ENCODE measurements at places on chromosomes 4 and X.

GRCh38 chr4:72084587-72085011 lies 52.8 kb downstream of the NPFFR2 start:
- no peak for DNase-seq

- no peak for DNase-seq
Measured at GRCh38 chr4:76429636-76430035, 5.4 kb upstream of the SHROOM3 start.

GRCh38 chr4:124199185-124199584 lies 513.3 kb downstream of the ANKRD50 start:
- DNase-seq = no peak

DNA sequence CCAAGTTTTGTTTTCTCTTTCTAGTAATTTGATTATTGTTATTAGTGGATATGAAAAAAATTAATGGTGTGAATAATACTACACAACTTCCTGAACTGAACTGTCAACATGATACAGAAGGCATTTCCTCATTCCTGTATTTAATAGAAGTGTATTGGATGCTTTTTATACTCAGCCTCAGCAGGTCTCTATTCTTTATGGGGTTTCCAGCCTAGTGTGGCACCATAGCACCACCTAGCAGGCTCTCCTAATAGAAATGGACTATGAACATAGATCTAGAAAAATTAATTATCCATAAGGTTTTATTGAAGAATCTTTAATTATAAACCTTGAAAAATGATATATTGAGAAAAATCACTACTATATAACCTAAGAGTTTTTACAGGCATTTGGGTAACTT lies 52.4 kb downstream of the GLRB start:
- DNase-seq = peak; percentile 13

DNA sequence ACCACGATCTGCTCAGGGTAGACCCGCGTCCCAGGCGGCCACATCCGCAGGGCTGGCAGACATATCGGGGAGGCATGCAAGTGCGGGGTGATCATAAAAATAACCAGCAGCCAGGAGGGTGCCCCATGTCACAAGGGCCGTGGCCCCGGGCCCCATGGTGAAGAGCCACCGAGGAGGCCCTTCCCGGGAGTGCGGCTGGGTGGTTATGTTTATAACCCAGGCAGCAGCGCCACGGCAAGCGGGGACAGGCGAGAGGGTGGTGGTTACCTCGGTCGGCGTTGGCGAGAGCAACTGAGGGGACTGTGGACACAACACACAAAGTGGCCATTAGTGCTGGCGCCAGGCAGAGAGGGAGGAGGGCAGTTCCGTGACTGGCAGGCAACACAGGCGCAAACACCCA lies 92.7 kb upstream of the AFAP1 start:
- no peak for DNase-seq

- no peak for DNase-seq
Measured at GRCh38 chr4:182409271-182409670, 166.1 kb downstream of the TENM3 start.

DNA sequence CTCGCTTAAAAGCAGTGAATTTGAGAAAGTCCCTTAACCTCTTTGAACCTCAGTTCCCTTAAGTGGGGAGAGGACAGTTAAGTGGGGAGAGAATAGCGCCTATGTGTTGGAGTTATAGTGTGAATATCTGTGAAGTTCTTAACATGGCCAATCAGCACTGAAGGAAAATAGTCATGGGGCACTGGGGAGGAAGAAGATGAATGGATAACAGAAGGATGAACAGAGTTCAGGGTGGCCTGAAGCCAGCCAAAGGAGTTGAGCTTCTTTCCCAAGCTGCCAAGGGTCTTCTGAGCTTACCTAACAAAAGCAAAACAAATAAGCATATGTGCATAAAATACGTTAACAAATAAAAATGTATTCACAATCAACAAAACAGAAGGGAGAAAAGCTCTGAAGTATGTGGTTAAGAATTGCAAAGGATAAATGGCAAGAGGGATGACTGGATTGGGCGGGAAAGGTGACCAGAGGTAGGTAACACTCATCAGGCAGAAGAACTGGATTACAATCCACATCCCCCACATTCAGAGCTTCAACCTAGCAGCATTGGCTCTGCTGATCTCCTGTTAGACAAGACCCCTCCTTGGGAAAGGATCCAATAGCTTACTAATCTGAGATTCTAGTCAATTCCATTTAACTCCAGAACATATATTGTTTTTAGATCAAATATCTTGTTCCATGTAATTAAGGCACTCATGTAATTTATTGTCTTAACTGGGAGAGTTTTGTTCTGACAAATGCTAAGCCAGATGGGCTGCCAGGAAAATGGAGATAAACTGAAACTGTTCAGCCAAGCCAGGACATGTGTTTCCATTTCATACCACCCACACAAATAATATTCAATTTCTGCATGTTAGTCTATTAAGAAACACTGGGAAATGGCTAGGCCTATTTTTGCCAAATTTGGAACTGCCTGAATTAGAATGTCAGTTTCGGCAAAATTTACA lies 221.2 kb downstream of the LDB2 start:
- DNase-seq = no peak

- DNase-seq = no peak
Measured at GRCh38 chr4:148654131-148654530, 211.9 kb upstream of the NR3C2 start.

GRCh38 chr4:118410138-118410537 lies 57.3 kb upstream of the PRSS12 start:
- no peak for DNase-seq

DNA sequence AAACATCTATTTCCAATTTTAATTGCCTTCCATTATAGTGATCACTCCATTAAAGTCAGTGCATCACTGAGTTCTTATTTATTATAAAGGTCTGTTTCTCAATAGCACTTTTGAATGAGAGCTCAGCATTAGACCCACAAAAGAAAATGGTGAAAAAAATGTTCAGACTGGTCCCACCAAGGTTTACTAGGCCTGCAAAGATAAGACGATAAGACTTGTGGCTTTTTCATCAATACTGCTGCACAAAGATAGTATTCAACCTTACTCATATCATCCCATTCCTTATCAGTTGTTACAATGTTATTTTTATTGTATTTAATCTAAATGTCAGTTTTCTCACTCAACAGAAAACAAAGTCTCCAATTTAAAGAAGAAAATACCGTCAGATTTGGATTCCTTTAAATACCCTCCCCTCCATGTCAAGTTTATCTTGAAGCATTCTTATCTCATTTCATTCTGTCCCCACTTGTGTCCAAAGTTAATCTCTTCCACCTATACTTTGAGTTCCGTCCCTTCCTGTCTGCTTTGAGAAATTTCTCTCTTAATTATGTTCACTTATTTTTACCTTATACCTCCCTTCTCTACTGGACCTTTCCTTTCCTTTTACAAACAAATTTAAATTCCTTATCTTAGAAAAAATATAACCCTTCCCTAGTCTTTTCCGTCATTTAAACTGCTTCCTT lies 140.0 kb downstream of the GASK1B start:
- no peak for DNase-seq

GRCh38 chrX:105451401-105451800 lies 230.9 kb upstream of the TEX13A start:
- DNase-seq = no peak

DNA sequence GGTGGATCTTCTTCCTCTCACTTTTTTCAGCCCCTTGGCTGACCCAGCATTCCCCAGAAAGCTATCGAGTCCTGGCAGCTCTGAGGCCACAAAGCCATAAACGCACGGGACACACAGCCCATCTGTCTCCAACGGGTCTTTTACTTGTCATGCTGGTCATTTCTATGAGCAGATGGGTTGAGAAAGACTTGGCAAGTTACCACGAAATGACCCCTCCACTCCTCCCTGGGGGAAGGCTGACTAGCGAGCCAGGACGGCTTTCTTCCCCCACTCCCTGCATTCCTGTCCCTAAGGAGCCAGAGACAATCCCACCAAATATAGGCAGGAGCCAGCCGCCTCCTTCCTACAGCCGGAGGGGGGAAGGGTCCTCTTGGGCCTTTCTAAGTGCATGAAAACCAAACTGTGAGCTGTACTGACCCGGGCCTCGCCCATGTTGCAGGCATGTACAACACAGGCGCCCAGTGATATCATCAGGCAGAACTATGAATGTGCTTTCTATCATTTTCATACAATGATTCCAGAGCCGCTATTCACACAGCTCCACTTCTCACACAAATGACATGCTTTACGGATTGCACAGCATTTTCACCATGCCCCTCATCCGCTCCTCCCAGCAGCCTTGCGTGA lies 28.6 kb downstream of the AFAP1 start:
- no peak for DNase-seq

DNA sequence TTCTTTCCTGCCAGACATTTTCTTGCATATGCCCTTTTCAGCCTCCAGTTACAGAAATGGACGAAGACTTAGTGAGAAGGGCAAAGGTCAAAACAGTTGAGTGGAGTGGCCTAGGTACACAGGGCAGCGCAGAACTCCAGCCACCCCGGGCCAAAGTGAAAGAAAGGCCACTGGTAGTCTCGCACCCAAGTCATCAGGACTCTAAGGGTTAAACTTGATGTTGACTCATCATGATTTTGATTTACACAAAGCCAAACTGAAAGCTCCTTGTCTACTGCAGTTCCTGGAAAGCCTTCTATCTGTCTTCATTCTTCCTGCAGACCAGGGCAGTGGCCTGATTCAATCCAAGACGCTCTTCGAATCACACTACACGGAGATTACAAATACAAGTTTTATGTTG lies 2.6 kb upstream of the IL13RA1 start:
- peak; percentile 2 for DNase-seq

DNA sequence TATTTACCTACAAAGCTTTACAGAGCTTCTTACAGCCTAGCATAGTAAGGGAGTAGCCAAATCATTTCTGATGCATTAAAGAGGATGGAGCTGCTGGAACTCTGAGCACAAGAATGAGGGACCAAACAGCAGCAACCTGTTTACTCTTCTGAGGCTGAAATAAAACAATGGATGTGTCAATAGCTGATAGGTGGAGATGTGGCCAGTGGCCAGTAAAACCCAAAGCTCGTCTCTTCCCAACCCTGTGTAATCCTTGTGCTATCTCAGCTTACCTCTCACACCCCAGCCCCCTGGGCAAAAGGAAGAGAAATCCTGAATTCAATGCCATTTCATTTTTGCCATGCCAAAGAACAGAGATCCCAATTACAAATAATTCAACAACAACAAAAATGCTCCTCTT lies 446.7 kb upstream of the SMIM31 start:
- DNase-seq = no peak

DNA sequence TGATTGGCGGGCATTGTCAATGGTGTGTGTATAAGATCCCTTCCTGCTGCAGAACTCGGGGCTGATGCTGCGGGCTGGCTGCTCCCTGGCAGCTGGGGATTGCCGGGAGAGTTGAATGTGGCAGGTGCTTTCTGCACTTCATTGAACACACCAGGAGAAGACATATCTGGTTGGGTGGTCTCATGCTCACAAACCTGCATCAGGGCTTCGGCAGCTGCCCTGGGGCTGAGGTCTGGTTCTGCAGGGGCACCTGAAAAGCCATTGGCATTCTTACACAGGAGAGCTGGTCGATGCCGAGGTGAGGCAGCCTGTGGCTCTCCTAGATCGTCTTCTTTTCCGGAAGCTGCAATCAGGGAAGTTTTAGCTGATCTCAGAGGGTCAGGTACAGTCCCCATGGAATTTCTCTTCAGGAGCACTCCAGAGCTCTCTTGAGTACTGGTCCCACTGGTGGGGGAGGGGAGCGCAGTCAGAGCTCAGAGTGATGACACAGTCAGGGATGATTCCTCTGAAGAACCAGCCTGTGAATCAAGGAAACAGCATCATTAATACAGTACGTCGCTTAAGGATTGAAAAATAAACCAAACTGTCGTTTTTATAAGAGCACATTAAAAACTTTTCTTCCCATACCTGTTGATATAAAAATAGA lies 57.8 kb downstream of the GPRIN3 start:
- no peak for DNase-seq

DNA sequence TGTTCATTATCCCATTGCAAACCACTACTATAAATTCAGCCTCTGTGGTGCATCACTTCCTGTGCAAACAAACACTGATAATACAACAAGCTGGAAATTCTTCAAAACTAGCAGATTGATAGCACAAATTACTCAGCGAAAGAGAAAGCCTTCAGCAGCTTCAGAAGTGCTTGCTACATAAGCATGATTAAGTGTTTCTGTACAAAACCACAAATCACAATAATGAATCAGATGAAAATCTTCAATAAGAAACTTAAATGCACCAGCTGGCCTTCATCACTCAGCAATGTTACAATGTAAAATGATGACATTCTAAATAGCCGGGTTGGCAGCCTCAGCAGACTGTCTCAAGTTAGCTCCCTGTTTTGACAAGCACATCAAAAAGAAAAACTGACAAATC lies 262.2 kb downstream of the SPOCK3 start:
- peak; percentile 21 for DNase-seq

DNA sequence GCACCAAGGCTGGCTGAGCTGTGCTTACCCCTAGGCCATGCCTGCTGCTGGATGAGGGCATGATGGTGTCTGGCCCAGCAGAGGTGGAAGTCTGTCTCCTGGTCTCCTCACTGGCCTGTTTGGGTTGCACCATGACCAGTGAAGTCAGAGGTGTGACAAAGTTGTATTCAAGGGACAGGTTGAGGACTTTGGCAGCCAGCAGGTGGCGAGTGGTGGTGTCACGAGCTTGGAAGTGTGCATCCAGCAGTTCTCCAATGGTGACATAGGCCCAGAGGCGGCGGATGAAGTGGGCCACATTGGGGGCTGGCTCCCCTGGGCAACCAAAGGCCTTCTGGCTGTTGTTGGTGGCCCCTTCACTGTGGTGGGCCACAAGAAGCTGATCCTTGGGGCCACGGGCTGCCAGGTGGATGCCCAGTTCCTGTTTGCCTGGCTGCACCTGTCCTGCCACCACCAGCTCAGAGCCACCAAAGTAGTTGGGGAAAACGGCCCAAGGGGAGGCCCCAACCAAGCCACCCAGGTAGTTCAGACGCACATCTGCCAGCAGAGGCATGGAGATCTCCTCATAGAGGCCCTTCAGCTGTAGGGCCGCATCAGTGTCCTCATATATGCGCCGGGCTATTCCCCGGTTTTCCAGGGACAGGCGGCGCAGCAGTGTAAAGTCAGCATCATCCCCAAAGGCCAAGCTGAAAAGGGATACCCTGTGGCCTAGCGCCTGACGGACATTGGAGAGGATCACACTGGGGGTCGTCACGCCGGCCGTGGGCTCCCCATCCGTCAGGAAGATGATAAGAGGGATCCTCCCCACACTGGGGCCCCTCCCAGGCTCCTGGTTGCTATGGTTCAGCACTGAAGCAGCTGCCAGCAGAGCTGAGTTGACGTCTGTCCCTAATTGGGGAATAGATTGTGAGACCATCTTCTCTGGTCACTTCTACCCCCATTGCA lies 39.7 kb downstream of the ITIH6 start:
- DNase-seq = no peak

GRCh38 chr4:125992891-125993290 lies 678.1 kb downstream of the FAT4 start:
- no peak for DNase-seq

GRCh38 chrX:149004936-149005335 lies 500.2 kb downstream of the IDS start:
- no peak for DNase-seq

DNA sequence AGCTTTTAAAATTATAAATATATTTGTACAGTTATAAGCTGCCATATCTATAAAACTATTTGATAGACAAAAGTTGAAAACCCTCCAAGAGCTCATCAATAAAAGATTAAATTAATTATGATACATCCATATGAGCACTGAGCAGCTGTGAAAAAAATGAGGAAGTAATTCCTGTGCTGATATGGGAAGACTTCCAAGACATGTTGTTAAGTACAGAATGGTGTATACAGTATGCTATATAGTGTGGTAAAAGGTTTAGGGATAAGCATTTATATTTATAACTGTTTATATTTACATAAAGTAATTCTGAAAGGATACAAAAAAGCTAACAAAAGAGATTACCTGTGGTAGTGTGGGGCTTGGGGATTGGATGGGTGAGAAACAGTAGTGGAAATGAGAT lies 92.8 kb upstream of the BMP2K start:
- no peak for DNase-seq

GRCh38 chr4:118772081-118772766 lies 63.7 kb downstream of the SEC24D start:
- DNase-seq = peak; percentile 27
